ENCODE measurements at places on chromosomes 16 and 17. TPM values are rescaled to one million over a fixed set of nuclear protein-coding genes. Genes with fewer than 3 reads are reported as not detected.

- no peak for DNase-seq
Measured at GRCh38 chr16:49858200-49859124, 2.5 kb upstream of the ZNF423 start.

GRCh38 chr16:49635591-49636581 lies 220.0 kb downstream of the ZNF423 start:
- no peak for DNase-seq

- DNase-seq: no peak
Measured at GRCh38 chr16:27748868-27749546, 199.1 kb downstream of the KATNIP start.

DNA sequence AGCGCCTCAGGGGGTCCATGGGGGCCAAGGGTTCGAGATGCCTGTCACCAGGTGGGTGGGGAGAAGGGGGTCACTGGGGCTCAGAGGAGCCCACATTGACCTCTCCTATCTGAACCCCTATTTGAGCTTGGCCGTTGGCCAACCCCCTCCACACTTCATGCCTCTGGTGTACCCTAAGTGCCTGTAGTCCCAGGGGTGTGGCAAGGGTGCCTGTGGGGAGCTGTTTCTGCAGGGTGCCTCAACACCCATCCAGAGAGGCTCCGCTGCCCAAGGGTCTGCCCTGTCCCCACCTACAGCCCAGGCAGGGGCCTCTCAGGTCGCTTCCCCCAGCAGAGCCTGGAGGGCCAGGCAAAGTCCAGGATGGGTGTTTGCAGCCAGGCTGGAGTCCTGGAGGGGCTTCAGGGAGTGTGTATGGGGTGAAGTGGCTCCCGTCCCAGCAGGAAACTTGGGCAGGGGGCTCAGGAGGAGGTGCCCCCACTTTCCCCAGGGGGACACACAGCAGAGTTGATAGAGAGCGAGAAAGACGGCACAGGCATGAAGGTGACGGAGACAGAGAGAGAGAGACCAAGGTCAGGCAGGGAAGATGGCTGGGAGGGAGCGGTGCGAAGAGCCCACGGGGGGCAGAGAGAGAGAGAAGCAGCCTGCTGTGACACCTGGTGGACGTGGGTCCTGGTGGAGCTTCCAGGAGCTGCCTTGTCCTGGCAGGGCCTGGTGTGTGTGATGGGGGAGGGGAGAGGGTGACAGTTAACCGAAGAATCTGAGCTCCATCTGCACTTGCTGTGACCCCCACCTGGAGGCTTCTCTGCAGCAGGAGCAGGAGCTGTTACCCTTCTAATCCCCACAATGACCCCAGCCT lies at the start of gene SEPTIN12:
Gene SEPTIN12, minus strand, starts transcription at position 719 of the 856 bp plus-strand sequence. Its CDS starts 700 bp downstream, at position 19.
- DNase-seq: no peak

DNA sequence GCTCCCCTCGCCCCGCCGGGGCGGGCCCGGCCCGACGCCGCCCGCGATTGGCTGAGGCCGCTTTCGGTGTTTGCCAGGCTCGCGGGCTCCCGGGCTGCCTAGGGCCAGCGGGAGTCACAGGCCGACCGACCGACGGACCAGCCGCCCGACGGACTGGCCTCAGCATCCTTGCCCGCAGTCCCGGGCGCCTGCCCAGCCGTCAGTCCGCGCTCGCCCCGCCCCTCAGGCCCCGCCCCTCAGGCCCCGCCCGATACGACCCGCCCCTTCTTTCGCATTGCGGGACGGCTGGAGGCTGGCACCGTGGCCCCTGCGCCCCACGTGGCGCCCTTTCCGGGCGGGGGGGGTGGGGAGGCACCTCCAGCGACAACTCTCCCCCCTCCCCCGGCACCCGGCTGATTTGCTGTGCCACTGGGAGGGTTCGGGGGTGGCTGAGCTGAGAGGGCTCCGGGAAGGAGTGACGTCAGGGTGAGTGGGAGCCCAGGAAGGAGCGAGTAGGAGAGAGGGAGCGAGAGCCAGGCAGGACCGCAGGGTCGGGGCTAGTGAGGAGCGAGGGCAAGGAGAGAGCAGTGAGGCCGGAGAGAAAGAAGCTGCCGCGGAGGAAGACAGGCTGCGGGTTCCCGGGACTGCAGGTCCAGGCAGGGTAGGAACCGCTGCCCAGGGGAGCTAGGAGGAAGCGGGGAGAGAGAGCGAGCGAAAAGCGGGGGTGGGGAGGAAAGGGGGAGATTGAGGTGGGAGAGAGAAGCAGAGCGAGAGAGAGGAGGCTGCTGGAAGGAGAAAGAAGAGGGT lies at the start of gene ASPHD1:
Gene ASPHD1, plus strand, starts transcription at position 387 of the 786 bp plus-strand sequence. CDS start 484 bp downstream, outside the sequence.
- DNase-seq: no peak

DNA sequence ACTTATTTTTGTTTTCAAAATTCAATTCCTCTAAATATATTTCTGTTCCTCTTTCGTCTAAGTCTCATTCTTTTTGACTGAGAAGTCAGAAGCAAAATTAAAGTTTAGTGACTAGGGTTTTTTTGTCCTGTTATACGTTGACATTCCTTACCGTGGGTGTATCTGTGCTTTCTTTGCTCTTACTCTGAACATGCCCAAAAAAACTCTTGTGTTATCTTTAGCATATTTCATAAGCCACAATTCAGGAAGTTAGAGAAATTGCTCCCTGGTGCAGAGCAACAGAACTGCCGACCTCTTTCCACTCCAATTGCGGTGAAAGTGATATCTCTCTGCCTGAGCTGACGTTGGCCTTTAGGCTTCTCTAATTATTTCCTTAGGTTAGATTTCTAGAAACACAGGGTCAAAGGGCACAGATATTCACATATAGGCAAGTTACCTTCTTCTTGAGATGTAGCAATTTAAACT lies 65.7 kb downstream of the CENPV start:
- DNase-seq: no peak

Gene TMC8
- polyA plus RNA-seq: 2.7 TPM

Gene EPN2
- polyA plus RNA-seq: 47.9 TPM

- no peak for DNase-seq
Measured at GRCh38 chr16:46607529-46607928, 13.7 kb downstream of the SHCBP1 start.

GRCh38 chr16:65833171-65833871 lies 533.2 kb upstream of the CDH5 start:
- no peak for DNase-seq

DNA sequence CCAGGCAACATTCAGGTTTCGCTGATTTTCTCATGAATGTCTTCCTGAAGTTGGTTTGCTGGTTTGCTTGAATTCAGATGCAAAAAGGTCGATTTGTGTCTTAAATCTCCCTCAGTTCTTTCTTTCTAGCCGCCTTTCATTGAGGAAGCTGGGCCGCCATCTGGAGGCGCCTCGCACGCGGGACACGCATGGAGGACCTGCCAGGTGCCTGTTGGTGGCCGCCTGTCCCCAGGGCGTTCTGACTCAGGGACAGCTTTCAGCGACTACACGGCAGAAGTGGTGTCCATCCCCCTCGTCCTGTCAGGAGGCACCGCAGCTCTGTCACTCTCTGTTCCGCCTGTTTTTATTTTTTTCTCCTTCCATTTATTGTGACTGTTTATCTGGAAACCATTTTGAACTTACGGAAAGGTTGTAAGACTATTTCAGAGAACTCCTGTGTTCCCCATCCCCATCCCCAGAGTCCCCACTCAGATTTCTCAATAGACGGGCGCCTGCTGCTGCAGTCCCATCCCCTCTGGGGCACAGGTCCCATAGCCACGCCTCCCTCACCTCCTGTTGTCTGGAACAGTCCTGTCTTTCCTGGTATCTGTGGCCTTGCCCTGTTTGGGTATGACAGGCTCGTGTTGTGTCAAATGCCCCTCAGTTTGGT lies 33.2 kb downstream of the COX4I1 start:
- DNase-seq: no peak

Gene SCNN1G
- 47.9 TPM for polyA plus RNA-seq

- no peak for DNase-seq
Measured at GRCh38 chr17:78117027-78117981, 11.3 kb downstream of the TMC6 start.

GRCh38 chr17:5794881-5795506 lies 210.7 kb upstream of the NLRP1 start:
- DNase-seq: no peak

GRCh38 chr16:58366247-58367031 lies 25.8 kb upstream of the GINS3 start:
- DNase-seq: no peak

GRCh38 chr17:74761931-74762330 lies 13.5 kb downstream of the NHERF1 start:
- DNase-seq: no peak

DNA sequence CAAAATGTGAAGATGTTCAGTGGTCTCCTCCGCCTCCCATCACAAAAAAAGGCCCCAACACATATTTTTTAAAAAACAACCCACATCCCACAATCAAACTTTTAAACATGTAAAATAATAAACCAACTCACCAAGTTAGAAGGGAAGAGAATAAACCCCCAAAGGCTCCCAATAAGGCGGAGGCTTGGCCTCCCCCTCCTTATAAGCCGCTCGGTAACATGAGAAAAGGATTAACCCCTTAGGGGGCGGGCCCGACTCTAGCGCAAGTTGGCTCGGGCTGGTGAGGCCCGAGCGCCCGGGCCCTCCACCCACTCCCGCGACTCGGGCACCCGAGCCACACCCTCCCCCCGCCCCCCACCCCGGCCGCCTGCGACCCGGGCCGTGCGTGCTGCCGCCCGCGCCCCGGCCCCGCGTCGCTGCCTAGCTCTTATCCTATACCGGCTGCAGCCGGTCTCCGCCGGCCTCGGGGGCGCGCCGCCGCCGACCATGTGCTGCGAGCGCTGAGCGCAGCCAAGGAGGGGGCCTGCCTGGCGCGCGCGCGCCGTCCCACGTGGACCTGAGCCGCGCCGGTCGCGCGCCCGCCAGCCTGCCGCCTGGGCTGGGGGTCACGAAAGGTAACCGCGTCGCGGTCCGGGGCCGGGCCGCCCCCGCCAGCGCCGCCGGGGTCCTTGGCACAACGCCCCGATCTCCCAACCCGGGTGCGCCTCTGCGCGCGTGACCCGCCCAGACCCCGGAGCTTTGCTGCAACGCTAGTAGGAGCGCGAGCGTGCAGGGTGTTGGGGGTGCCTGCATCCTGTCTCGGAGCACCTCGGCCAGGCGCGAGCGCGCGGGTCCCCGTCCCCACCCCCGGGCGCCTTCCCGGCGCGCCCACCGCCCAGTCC lies at the start of the genes ARSG and SLC16A6:
Gene ARSG, plus strand, starts transcription at position 541 of the 881 bp plus-strand sequence. CDS start 15,999 bp downstream, outside the sequence.
Gene SLC16A6, minus strand, starts transcription at position 173 of the 881 bp plus-strand sequence. CDS start 12,807 bp downstream, outside the sequence.
- no peak for DNase-seq

GRCh38 chr16:31141489-31142108 lies 6.1 kb upstream of the PRSS8 start:
- no peak for DNase-seq

DNA sequence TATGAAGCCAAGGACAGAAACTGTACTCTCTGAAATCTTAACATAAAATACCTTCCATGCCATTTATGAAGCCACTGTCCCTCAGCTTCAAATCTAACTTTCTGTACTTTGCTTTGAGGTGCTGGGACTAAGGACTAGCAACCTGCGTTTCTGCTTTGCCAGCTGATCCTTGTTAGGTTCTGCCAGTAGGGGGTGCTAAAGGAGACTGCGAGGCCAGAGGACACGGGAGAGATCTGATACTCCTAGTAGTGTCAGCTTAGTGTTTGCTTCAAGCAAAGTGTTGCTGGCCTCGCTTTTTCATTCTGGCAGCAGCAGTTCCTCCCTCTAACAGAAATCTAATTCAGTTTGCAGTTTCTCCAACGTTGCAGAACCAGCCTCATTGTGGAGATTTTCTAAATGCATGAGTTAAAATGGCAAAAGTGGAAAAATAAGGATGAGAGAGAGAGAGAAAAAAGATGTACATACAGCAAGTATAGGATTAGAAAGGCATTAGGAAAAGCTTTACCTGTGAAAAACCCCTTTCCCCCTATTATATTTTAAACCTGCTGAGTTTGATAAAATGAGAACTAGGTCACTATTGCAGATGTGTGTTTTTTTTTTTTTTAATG lies 297.5 kb downstream of the CA10 start:
- DNase-seq: peak; percentile 36

Gene TP53TG3B
- polyA plus RNA-seq: not detected

GRCh38 chr16:64478252-64478906 lies 643.5 kb downstream of the CDH11 start:
- no peak for DNase-seq

DNA sequence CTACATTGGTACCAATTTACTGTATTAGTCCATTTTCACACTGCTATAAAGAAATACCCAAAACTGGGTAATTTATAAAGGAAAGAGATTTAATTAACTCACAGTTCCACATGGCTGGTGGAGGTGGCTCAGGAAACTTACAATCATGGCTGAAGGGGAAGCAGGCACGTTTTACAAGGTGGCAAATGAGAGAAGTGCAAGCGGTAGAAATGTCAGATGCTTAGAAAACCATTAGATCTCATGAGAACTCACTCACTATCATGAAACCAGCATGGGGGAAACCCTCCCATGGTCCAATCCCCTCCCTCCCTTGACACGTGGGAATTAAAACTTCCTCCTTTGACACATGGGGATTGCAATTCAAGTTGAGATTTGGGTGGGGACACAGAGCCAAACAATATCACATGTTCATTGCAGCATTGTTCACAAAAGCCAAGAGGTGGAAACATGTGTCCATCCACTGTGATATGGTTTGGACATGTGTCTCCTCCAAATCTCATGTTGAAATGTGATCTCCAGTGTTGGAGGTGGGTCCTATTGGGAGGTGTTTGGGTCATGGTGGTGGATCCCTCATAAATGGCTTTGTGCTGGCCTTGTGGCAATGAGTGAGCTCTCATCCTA lies 3.1 kb upstream of the SPACA3 start:
- DNase-seq: no peak

Gene RTN4RL1
- 2.2 TPM for polyA plus RNA-seq

DNA sequence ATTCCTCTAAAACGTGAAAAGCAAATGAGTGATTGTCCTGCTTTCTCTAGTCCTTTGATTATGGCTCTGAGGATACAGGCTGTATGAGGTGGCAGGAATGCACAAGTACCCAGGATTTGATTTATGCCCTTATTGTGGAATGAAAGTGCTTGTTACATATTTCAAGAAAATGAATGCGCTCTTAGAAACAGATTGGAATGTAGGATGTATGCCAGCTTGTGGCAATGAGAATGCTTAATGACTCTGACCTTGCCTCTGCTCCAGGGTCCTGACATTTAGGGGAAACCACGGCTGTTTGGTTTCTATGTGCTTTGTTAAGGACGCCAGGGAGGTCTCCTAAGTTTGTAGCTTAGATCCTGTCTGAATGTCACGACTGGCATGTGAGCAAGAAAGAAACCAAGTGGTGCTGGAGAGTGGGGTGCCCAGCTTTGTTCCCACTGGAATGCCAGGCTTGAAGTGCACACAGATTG lies 22.0 kb downstream of the PRCD start:
- no peak for DNase-seq

Gene DYNLRB2
- 9.9 TPM for polyA plus RNA-seq

Gene SLC9A5
- polyA plus RNA-seq: 5.9 TPM

Gene GPR142
- polyA plus RNA-seq: 0.18 TPM

Gene ANKFN1
- 0.35 TPM for polyA plus RNA-seq

Gene PDIA2
- 3.5 TPM for polyA plus RNA-seq

Measured in left renal cortex interstitium (tissue), 4 donors.